ENCODE measurements at places on chromosomes 3 and 15. TPM values are rescaled to one million over a fixed set of nuclear protein-coding genes. Genes with fewer than 3 reads are reported as not detected.

Gene CD276
- total RNA-seq = 14.7 TPM

DNA sequence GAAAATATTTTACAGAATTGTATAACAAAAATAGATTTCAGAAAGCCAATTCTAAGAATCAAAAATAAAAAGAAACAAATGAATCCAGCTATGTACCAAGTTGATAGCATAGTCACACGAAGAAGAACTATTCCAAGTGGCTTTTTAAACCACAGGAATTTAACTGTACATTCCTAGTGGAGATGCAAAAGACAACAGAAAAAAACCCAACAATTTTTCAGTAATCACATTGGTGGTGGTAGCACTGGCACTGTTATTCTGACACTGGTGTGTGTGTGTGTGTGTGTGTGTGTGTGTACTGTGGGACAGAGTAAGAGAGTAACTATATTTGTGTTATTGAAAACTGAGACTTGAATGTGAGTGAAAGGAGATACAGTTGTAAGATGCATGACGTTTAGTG, 9.1 kb downstream of the BFSP2 start:
- no peak for ATAC-seq

- no peak for ATAC-seq
Measured at GRCh38 chr15:80068578-80068977, 9.1 kb downstream of the ZFAND6 start.

Gene FEZF2
- not detected for total RNA-seq

DNA sequence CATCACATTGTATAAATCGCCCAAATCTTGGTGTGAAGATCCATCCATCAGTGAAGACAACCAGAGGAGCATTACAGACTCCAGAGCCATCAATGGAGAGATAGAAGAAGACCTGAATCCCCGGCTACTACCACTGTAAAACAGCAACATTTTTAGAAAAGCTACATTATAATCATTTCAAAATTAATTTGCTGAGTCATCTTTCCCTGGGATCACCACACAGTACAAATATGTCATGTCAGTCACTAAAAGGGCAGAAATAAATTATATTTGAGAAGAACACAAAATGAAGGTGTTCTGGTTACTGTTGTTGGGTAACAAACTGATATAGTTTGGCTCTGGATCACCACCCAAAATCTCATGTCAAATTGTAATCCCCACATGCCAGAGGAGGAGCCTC, 218.5 kb upstream of the STT3B start:
- no peak for ATAC-seq

DNA sequence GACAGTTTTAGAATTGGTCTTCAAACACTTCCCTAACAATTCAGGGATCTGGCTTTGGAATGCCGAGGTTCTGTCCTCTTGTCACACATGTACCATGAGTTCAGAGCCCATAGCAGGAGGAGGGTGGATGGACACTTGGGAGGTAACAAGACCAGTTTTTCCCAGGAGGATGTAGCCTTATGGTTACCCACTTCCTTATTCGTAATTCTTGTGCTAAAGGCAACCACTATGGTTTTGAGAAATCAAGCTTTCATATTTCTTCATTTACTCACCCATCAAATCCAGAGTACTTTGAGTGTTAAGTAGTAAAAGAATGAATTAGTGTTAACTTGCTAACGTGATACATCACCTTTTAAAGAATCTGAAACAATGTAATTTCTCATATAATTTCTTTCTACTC, 479.6 kb upstream of the ALCAM start:
- ATAC-seq = no peak

GRCh38 chr15:67176195-67176971, 78.1 kb downstream of the AAGAB start:
- ATAC-seq = peak; percentile 6

GRCh38 chr3:62587169-62587568, 213.8 kb upstream of the FEZF2 start:
- ATAC-seq = no peak

- no peak for ATAC-seq
Measured at GRCh38 chr3:194565597-194566190, 67.5 kb downstream of the TMEM44 start.

GRCh38 chr15:63501256-63502089, 2.9 kb upstream of the USP3 start:
- ATAC-seq = no peak

Gene PAQR5
- total RNA-seq = 13.6 TPM

- no peak for ATAC-seq
Measured at GRCh38 chr15:39511916-39512260, 69.0 kb upstream of the THBS1 start.

DNA sequence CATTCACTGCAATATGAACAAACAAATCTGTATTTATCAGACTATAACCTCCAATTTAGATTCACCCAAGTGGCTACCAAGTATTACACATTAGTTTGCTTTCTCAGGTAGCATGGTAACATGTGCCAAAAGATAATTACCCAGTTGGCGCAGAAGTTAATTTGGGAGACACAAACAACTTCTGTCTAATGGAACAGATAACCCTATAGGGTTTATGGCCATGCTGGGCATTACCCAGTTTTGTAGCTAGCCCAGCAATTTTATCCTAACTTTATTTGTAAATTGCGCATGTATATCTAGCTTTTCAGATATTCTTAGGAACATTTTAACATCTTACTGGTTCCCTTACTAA, 780 bp downstream of the RPL22L1 start:
- no peak for ATAC-seq

Gene ZXDC
- 19.1 TPM for total RNA-seq

DNA sequence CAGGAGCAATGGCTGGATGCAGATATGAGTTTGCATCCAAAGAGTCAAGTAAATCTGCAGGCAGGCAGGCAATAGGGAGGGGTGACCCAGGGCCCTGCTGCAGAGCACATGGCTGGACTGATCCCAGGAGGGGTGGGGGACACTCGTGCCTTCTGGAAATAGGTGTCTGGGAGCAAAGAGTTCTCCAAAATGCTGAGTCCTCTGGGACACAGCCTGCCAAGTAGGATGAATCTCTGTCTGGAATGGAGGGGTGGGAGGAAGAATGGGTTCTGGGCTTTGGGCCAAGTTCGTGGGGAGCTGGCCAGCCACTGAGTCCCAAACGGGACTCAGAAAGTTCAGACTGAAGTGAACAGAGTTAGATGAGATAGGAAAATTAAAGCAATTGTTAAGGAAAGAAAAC, 214.5 kb downstream of the MTHFS start:
- no peak for ATAC-seq

- no peak for ATAC-seq
Measured at GRCh38 chr3:196193736-196194541, 17.3 kb downstream of the ZDHHC19 start.

Gene AGTR1
- 0.24 TPM for total RNA-seq

Gene FRMD4B
- total RNA-seq = 35.1 TPM

Gene DCP1A
- total RNA-seq = 11.3 TPM

Gene SLCO2A1
- total RNA-seq = 17.6 TPM

- no peak for ATAC-seq
Measured at GRCh38 chr3:6301626-6302025, 559.3 kb upstream of the GRM7 start.

Gene ADGRG7
- not detected for total RNA-seq

- ATAC-seq = peak; percentile 81
Measured at GRCh38 chr15:98760112-98760826, 111.9 kb downstream of the IGF1R start.

- no peak for ATAC-seq
Measured at GRCh38 chr3:144296808-144297207, 325.2 kb downstream of the DIPK2A start.

Gene MME
- total RNA-seq = 0.60 TPM

- ATAC-seq = no peak
Measured at GRCh38 chr3:178289544-178290160, 246.6 kb upstream of the KCNMB2 start.

GRCh38 chr15:37097144-37097919, 3.0 kb downstream of the MEIS2 start:
- no peak for ATAC-seq

DNA sequence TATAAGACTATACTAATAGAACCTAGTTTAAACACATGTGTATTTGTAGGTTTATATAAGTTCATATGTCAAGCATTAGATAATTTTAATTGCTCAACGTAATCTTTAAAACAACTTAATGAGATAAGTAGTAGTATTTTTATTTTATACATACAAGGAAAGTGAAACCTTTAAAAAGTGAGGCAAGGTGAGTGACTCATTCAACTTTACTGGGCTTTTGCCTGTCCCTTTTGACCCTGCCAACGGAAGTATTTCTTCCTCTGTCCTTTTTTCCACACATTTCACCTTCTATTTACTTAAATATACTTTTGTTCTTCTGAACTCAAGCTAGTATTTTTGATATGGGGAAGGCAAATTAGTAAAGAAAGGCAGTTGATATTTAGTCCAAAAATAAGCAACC, 78.5 kb downstream of the KBTBD8 start:
- ATAC-seq = no peak

- peak; percentile 88 for ATAC-seq
Measured at GRCh38 chr15:100721758-100722550, 119.6 kb downstream of the ASB7 start.

Gene MCF2L2
- total RNA-seq = 0.72 TPM

Gene TMEM207
- total RNA-seq = not detected

DNA sequence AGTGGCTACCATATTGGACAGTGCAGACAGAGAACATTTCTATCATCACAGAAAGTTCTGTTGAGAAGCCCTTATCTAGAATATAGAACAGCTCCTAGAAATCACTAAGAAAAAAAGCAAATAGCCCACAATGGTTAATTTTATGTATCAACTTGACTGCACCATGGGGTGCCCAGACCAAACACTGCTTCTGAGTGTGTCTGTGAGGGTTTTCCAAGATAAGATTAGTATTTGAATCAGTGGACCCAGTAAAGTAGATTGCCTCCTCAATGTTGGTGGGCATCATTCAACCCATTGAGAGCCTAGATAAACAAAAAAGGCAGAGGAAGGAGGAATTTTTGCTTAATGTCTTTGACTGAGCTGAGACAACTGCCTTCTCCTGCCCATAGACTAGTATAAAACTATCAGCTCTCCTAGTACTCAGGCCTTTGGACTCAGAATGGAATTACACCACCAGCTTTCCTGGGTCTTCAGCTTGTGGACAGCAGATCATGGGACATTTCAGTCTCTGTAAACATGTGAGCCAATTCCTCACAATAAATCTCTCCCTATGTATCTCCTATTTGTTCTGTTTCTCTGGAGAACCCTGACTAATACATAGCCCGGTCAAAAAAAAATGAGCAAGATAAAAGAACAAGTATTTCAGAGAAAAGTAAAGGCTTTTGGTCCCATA, 55.9 kb upstream of the OXTR start:
- ATAC-seq = no peak

DNA sequence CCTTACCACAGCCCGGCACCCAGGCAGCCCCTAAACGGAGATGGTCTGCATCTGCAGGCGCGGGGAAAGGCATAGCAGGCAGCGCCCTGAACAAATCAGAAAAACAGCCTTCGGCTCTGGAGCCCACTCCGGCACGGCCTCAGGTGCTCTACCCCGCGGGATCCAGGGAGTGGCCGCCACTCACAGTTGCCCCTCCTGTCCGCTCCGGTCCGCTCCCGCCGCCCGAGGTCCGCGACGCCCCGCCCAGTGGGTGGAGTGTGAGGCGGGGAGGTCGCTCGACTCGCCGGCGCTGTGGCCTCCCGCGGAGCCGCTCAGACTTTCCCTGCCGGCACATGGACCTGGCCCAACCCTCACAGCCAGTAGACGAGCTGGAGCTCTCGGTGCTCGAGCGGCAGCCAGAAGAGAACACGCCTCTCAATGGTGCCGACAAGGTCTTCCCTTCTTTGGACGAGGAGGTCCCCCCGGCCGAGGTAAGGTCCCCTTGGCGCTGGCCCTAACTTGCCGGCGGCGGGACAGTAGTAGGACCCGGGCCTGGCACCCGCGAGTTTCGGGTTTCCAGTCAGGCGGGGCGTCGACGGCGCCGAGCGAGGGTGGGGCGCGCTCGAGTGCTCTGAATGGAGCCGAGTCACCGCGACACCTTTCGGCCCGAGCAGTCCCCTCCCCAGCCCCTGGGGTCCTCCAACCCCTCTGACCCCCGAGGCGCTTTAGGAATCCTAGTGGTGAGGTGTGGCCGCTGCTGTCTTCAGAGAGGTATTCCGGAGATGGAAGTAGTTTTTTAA, at the start of gene C3orf52:
TSS of gene C3orf52 (plus strand) at position 314 of the 779 bp plus-strand sequence. CDS start at position 333, 19 bp downstream.
- ATAC-seq = peak; percentile 92

- no peak for ATAC-seq
Measured at GRCh38 chr15:28098360-28098765, 752 bp downstream of the OCA2 start.

Data from esophagus mucosa (tissue), 1 donor.